ENCODE measurements at places on chromosomes 6 and 20.

DNA sequence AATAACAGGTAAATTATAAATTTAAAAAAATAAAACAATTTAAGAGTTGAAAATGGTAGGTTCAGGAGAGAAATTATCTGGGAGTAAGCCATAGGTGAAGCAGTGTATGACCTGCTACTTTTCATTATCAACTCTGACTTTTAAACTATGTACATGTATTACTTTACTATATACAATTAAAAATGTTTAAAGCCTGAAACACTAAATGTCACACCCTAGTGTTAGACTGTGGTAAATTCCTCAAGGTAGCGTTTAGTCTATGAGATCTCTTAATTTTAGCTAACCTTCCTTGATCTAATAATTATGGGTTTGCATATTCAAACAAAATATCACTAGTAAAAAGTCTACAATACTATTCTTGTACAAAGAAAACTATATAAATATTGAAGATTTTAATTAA is 22.3 kb upstream of the TBC1D32 start:
- DNase-seq, result no peak

GRCh38 chr6:28235912-28236452 is 10.9 kb downstream of the ZSCAN9 start:
- no peak for DNase-seq

- DNase-seq, result no peak
These were observed 67.8 kb downstream of the LY86 start for GRCh38 chr6:6656287-6656686.

DNA sequence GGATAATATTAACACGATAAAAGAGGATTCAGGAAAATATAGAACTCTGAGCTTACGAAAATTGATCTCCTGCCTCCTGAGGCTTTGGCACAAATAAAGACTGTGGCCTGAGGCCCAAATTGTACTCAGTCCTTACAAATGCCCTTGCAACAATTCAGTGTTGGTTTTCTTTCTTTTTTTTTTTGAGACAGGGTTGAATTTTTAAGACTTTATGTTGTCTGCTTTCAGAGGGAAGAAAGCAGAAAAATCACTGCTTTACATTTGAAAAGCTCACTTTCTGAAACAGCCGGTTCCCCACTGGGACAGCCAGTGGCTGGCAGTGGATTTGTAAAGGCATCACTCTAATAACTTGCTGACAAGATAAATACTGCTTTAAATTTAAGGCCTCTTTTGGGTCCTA is 290.5 kb downstream of the SLC35F1 start:
- DNase-seq, result no peak

GRCh38 chr6:44169154-44169553 is 10.5 kb downstream of the CAPN11 start:
- DNase-seq, result no peak

- no peak for DNase-seq
These were observed 229.9 kb upstream of the STXBP5 start for GRCh38 chr6:146974351-146974750.

GRCh38 chr6:43634702-43635303 is 837 bp upstream of the MAD2L1BP start:
- no peak for DNase-seq

DNA sequence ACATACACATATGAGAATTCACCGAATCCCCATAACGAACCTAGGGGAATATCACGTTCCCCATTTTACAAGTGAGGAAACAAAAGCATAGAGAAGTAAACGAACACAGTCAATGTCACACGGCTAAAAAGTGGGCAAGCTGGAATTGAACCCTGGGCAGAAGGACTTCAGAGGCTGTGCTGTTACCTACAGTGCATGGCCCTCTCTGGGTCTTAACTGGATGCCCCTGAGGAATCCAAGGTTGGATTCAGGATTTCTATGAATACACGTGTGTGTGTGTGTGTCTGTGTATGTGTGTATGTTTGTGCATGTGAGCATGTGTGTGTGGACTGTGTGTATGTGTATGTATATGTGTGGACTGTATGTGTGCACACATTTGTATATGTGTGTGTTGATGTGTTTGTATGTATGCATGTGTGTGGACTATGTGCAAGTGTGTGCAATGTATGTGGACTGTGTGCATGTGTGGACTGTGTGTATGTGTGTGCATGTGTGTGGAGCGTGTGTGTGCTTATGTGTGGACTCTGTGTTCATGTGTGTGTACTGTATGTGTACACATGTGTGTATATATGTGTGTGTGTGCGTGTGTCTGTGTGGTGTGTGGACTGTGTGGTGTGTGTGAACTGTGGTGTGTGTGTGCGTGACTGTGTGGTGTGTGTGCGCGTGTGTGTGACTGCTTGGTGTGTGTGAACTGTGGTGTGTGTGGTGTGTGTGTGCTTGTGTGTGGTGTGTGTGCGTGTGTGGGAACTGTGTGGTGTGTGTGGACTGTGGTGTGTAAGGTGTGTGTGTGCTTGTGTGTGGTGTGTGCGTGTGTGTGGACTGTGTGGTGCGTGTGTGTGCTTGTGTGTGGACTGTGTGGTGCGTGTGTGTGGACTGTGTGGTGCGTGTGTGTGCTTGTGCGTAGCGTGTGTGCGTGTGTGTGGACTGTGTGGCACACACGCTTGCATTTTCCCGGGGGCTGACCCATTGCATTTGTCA is 49.0 kb downstream of the HNF4A start:
- no peak for DNase-seq

DNA sequence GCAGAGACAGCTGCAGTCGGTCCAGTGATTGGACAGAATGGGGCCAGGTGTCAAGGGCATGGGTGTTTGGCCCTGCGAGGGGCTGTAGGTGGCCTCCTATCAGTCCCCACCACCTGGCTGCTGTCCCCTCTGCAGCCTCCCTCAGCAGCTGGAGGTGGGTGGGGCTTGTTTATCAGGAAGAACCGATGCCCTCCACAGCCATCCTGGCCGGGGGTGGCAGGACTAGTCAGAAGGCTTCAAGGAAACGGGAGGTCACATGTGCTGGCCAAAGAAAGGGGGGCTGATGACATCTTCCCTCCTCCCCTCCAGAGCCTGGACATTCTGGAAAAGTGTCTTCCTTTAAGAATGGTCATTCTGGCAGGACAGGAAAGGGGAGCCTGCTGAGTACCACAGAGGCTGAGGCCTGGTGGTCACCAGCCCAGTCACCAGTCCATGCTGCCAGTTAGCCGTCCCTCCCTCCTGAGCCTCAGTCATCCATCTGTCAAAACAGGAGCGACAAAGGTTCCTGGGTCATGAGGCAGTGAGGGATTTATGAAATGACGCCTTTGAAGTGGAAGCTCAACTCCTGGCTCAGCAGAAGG is 4.1 kb downstream of the FAM210B start:
- peak; percentile 35 for DNase-seq
